ENCODE measurements at places on chromosomes 1 and 21. TPM values are rescaled to one million over a fixed set of nuclear protein-coding genes. Genes with fewer than 3 reads are reported as not detected.

DNA sequence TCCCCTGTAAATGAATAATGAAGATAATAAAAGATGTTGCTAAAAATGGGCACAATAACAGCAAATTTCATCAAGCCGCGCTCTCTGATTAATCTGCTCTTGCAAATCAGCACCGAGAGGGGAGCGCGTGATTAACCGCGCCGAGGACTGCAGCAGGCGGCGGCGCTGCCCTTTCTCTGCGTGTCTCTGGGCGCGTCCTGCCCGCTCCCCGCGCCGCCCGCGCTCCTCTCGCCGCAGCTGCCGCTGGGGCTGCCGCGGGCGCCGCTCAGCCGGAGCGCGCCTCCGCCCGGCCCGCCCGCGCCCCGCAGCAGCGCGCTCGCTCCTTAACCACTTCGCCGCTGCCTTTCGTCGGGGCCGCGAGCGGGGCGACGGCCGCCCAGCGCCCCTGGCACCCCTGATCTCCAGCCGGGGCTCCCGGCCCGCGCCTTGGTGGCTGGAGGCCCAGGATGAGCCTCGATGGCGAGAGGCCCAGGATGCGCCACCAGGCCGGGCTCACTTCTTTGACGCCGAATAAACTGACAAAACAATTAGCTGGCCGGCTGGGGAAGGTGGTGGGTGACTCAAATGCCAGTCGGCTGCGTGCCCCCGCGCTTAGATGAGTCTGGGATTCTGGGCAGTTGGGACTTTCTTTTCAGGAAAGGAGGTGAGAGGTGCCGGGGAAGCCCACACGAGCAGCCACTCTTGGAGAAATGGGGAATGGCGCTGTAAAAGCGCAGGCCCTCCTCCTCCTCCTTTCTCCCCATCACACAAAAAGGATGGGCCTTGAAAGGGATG lies 221.4 kb upstream of the PKN2 start:
- DNase-seq = peak; percentile 65

Gene SSBP3
- polyA plus RNA-seq = 116 TPM

- DNase-seq = no peak
These were observed 117.5 kb upstream of the HOOK1 start for GRCh38 chr1:59697150-59697800.

Gene CATSPERE
- polyA plus RNA-seq = 1.7 TPM

Gene ZMPSTE24
- 41.3 TPM for polyA plus RNA-seq

Gene MIER1
- 26.4 TPM for polyA plus RNA-seq

Data from right lung (tissue), 10 donors.